Retinal pigment epithelial cell (primary cell): ENCODE measurements at places on chromosomes 3 and 15.
A peak's percentile ranks its signal among the peaks of the same experiment; 100 is the strongest.

DNA sequence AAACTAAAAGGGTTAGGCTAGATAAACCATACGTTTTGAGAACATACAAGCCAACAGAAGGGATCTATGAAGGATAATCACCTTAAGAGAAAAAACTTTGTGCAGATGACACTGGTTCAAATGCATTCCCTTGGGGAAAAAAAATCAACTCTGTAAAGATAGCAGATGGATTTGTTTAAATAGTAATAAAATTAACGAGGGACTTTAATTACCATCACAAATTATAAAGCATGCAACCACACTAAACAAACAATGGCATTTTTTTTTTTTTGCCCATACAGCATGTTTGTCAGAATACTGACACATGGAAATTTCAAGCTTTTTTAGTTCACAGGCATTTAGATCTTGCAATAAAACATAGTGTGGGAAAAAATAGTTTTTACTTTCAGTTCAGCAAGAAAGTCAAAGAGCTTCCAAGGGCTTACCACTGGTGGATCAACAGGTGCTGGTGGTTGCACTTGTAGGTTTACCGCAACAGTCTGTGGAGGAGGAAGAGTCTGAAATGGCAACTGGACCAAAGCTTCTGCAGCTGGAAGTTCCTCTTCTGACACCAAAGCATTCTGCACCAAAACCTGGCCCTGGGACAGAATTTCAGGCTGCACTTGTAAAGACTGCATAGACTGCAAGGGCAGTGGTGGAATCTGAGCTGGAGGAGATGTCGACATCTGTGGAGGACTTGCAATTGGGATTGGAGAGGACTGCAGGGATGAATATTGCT, 53.1 kb downstream of the PHC3 start:
- DNase-seq: no peak

DNA sequence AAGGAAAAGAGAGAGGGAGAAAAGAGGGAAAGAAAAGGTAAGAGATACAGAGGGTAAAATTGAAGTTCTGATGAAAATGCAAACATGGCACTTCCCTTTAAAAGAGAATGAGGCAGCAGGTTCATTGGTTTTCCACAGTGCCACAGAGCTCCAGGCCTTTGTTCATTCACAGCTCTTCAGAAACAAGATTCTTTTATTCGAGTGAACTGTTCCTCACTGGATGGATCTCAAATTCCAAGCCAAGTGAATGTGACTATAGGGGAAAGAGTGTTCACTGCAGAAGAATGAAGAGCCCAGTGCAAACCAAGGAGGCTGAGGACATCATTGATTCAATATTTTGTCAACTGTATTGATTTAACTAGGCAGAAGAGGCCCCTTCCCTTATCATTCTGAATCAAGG, 280.3 kb upstream of the PROK2 start:
- DNase-seq: no peak

GRCh38 chr15:62785881-62786828, 256.4 kb upstream of the TPM1 start:
- DNase-seq: no peak

GRCh38 chr3:85258819-85259218, 300.0 kb downstream of the CADM2 start:
- no peak for DNase-seq

DNA sequence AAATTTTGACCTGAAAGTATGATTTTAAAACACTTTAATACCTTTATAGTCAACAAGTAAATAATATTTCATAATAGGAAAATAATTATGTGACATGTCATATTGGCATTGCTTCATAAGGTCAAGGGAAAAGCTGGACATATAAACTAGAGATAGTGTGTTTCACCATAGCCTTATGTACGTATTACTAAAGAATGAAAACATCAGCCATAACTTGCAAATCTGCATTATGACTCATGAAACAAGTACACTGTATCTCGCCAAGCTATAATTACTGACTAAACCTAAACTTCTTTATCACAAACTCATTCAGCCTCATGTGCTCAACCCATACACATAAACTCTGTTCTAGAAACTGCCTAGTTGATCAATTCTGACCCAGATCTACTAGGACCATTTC, 950.1 kb downstream of the FHIT start:
- no peak for DNase-seq

- no peak for DNase-seq
These were observed 38.1 kb downstream of the TRAK1 start for GRCh38 chr3:42129014-42129953.

GRCh38 chr15:20344601-20345400, 196.8 kb downstream of the GOLGA6L6 start:
- no peak for DNase-seq

- no peak for DNase-seq
These were observed 7.6 kb downstream of the TEX264 start for GRCh38 chr3:51678641-51679040.

DNA sequence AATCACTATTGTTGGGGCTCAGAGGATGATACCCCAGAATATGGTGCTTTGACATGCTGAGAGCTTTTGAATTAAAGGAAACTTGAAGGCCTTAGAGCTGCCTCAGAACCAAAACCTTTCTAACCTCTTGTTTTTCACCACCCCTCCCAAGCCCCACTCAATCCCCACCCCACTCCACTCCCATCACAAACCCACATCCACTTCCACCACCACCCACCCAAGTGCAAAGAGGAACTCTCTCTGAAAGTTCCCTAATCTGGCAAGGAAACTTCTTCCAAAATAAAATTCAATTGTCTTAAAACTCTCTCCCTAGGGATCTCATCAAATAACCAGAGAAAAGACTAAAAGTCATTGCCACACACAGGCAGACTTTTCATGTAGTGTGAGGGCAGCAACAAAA, 301.2 kb upstream of the ARHGEF26 start:
- DNase-seq: no peak

- DNase-seq: no peak
These were observed 90.5 kb upstream of the MYRIP start for GRCh38 chr3:39718674-39719595.

GRCh38 chr3:11582191-11582968, 61.3 kb downstream of the VGLL4 start:
- DNase-seq: peak; percentile 63

GRCh38 chr3:36714343-36715086, 49.8 kb downstream of the DCLK3 start:
- peak; percentile 97 for DNase-seq
